ENCODE measurements at places on chromosomes 2 and 18.

DNA sequence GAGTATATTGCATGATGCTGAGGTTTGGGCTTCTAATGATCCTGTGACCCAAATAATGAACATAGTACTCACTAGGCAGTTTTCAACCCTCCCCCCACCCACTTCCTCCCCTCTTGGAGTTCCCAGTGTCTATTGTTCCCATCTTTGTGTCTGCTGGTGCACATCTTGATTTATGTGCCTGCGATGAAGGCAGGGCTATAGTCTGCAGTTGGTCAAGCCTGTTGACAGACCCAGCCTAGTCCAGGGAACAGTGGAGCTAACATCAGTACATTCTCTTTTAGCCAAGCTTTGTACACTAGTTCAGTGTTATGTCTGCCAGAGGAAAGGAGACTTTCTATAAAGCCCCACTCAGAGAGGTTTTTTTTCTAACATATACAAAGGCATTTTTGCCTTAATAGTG is 287.6 kb downstream of the CPS1 start:
- DNase-seq: no peak

DNA sequence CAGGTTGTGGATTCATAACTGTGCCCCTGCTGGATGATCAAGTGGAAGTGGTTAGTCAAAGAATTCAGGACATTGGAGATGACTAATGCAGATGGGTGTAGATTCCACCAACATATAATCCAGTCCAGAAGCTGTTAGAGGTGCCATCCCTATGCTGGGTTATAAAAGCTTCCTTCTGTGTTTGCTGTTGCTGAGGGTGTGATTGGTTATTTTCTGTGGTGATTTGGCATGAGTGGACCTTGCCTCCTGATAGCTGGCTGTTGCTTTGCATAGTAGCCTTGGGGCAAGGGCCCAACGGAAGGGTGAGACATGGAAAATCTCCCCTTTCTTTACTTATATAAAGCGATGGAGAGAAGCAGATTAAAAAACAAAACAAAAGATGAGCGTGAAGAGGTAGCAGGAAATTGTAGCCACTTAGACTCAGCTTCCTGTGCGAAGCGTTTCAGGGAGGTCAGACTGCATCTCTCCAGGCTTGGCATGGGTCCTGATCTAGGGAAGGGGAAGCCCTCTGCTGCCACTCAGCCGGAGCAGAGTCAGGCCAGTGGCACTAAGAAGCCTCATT is 190.4 kb downstream of the FMNL2 start:
- no peak for DNase-seq

GRCh38 chr2:84383271-84383670 is 75.8 kb downstream of the SUCLG1 start:
- no peak for DNase-seq

DNA sequence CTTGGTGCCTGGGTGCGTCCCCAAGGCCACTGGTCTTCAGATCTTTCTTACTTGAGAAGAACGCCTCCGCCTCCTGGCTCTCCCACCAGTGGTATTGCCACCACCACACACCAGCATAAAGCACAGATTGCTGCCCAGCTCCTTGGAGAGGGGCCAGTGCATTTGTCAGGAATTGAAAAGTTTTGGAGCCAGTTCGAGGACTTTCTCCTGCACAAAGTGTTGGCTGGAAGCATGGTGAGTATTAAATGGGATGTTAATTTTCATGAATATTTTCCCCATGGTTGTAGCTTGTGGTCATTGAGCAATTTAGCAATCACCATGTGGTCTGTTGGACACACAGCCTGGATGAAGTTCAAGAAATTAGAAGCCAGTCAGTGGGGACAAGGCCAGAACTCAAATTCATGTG is 684.6 kb upstream of the FANCL start:
- no peak for DNase-seq

GRCh38 chr2:53510401-53510800 is 257.2 kb upstream of the CHAC2 start:
- no peak for DNase-seq

- no peak for DNase-seq
Measured at GRCh38 chr2:4947911-4948310, 744.3 kb upstream of the SOX11 start.

- DNase-seq: no peak
Measured at GRCh38 chr2:126826491-126826890, 72.2 kb upstream of the TEX51 start.
